ENCODE measurements at places on chromosomes 5 and 9. TPM values are rescaled to one million over a fixed set of nuclear protein-coding genes. Genes with fewer than 3 reads are reported as not detected.

GRCh38 chr5:76583163-76584047, 39.8 kb downstream of the F2RL2 start:
- H3K36me3 ChIP-seq = no peaks in the 10 kb centered on the region
- peak overlapping the region; percentile 69 for H3K27ac ChIP-seq
- no peaks in the 10 kb centered on the region for H3K27me3 ChIP-seq

DNA sequence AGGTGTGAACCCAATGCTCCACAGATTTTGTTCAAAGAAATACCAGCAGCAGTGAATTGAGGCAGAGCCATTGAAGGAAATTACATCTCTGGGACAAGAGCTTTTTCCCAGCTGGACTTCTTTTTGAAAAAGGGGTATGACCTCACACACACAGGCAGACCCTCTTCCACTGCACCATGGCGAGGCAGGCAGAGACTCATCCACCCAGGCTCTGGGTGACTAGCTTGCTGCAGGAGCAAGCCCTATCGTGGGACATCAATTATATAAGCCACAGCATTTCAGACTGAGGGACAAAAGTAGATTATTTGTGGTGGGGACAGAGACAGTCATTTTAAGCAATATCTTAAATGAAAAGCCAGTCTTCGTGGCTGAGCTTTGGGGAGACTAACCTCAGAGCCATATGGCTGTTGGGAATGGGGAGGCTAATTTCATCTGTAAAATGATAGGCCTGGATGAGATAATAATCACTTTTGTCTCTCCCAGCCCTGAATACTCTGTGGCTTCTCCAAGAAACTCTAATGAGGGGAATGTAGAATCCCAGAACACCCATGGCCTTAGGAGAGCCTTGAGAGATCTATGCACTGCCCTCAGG, 113.1 kb upstream of the TNC start:
- no peak overlapping the region for H3K4me3 ChIP-seq
- H3K27me3 ChIP-seq = no peaks in the 10 kb centered on the region
- no peaks in the 10 kb centered on the region for H3K36me3 ChIP-seq
- no peak overlapping the region for H3K27ac ChIP-seq
- no peak for DNase-seq

DNA sequence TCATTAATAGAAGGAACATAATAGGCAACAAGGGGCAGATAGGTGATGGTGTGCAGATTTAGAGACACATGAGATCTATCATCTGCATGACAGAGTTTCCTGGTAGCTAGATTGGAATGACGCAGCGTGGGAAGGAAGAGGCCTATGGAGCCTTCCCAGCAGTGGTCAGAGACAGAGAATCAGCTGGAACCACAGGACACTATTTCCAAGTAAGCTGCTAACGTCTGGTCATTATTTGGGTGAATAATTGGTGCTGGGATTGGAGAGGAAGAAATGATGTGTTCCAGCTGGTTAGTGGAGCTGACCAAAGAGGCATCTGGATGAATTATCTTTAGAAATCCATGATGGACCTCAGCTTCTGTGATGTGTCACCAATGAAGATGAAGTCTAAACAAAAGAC, 91.2 kb upstream of the PRR16 start:
- no peaks in the 10 kb centered on the region for H3K27me3 ChIP-seq
- no peak for DNase-seq
- H3K27ac ChIP-seq = no peak overlapping the region

ACSL6 gene
- total RNA-seq = 1.3 TPM

DNA sequence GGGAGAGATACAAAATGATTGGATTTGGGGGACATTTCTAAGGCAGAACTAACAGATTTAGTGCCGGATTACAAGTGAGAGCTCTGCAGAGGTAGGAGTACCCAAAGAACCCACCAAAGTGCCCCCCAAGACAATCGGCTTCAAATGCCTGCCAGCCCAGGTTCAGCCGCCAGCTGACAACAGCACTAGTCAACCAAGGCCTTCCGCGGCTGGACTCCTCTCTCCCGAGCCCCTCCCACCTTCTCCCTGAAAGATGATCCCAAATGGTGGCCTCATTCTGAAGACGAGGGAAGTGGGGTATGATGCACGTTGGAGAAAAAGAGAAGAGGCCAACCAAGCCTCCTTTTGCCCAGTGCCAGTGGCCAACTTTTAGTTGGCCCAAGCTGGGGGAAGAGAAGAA, 210.4 kb upstream of the SLC30A5 start:
- no peaks in the 10 kb centered on the region for H3K27me3 ChIP-seq
- no peak overlapping the region for H3K27ac ChIP-seq
- H3K4me1 ChIP-seq = no peaks in the 10 kb centered on the region

DNA sequence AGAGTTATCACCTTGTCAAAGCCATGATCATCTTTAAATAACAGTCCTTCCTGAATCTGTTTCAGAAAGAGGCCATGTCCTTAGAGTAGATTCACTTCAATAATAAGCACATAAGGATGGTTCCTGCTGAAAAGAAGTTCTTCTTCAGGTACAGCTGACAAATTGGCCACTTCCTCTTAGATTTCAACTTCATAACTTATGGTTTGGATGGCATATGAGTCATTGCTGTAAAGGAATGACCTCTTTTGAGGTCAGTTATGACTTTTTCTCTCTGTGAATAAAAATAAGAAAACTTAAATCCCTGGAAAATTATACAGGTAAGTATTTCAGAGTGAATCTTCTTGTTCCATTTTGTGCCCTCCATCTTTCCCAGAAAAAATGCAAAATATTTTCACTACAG, 555.3 kb upstream of the ZNF462 start:
- no peaks in the 10 kb centered on the region for H3K4me1 ChIP-seq
- no peak overlapping the region for H3K4me3 ChIP-seq
- H3K27ac ChIP-seq = no peak overlapping the region
- no peak for DNase-seq

DNA sequence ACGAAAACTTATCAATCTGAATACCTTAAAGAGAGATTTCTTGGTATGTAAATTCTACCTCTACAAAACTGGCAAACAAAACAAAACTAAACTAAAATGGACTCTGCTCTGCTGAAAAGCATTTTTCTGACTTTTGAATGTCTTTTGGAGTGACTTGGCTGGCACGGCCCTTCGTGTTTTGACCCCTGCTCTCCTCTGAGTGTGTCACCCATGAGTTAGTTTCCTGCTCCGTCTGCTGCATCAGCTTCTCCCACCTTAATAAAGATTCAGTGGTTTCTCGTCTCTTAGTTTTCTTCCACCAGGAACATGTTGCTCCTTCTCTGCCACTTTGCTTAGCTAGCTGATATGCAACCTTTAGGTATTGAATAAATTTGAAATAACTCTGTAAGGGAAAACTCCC, 1084.0 kb upstream of the CDH18 start:
- H3K27ac ChIP-seq = no peak overlapping the region
- DNase-seq = no peak
- no peaks in the 10 kb centered on the region for H3K36me3 ChIP-seq
- no peaks in the 10 kb centered on the region for H3K4me1 ChIP-seq
- no peak overlapping the region for H3K4me3 ChIP-seq

CCDC192 gene
- not detected for total RNA-seq
